ENCODE measurements at places on chromosomes 5 and 9.

DNA sequence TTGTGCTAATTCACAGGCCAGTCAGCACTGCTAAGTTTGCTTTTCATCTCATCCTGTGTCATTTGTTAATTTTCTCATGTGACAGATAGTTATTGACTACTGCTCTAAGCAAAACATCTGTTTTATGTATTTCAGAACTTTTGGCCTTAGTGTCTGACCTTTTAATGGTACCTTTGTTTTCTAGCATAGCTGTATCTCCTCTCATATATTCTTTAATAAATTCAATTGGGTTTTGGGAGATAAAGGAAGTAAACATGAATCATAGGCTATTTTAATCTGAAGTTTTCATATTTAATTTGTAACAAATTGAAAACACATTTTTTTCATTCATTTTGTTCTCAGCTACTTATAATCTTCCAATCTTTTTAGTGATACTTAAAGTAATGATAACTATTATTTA is 13.1 kb downstream of the NDUFAF2 start:
- no peak for DNase-seq

GRCh38 chr9:9061627-9062026 is 1262.0 kb upstream of the DMAC1 start:
- DNase-seq = no peak

GRCh38 chr5:153959134-153959957 is 79.4 kb downstream of the FAM114A2 start:
- DNase-seq = peak; percentile 73

DNA sequence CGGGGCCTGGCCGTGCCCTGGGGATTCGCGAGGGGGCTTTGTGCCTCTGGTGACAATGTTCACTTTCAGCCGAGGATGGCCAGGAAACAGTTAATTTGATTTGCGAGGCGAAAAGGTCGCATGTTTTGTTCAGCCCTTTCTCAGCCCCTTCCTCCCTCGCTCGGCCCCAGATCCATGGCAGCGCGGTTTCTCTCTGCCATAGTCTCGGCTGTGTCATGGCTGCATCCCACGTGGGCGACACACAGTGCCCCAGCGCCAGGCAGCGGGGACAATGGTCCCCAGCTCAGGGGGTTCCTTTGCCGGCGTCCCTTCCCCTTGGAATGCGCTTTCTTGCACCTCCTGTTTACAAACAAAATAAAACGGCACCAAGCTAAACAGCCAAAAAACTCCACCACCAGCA is 370.3 kb upstream of the IRX2 start:
- DNase-seq = no peak

GRCh38 chr9:83714329-83714728 is 6.6 kb upstream of the UBQLN1 start:
- DNase-seq = no peak

- no peak for DNase-seq
Measured at GRCh38 chr9:69916950-69917349, 96.3 kb downstream of the CFAP95 start.

- DNase-seq = no peak
Measured at GRCh38 chr9:131598121-131598520, 52.8 kb downstream of the PRRT1B start.

GRCh38 chr5:178232124-178232919 is at the start of gene PHYKPL:
PHYKPL (minus strand) TSS chr5:178232802; CDS start chr5:178232550, 252 bp downstream.
- DNase-seq = peak; percentile 63

- DNase-seq = no peak
Measured at GRCh38 chr9:34686231-34686630, 4.8 kb downstream of the CCL19 start.

DNA sequence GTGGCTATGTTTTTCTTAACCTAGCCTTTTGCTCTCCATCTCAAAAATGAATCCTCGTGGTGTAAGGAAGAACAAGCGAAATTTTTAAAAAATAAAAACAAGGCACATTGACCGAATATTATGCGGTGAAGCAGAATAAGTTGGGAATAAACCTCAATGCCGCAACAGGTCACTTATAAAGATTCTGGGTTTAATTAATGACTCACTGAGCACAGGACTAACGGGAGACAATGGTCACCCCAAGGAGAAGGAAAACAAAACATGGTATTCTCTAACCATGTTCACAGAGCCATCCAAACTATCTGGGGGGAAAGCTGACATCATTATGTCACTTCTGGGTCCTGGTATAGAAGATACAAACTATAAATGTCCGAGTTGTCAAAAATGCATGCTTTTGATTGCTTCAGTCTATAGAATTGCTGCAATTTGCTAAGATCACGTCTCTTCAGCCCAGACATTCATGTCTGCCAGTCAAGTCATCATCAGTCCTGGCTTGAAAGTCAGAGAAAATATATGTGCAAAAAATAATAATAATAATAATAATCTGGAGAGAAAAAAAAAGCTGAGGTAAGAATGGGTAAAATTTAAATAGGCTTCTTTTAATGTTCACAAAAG is 280.6 kb downstream of the NR2F1-AS1 start:
- DNase-seq = no peak

DNA sequence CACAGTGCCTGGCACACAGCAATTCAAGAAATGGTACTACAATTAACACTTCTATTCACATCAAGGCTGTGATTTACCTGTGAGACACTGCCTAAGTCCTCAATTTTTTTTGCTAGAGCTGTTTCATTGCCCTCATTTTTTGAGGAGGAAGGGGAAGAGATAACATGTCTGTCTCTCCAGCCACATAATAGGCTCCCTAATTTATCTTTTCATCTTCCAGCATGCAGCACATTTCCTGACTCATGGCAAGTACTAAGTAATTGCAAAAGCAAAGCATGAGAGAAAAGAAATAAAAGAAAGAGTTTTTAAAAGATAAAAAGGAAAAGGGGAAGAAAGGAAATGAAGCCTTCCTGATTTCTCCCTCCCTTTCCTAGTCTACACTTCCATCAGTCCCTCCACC is 26.9 kb upstream of the RNF38 start:
- no peak for DNase-seq

GRCh38 chr9:122320413-122320881 is 50.4 kb upstream of the PTGS1 start:
- DNase-seq = no peak

DNA sequence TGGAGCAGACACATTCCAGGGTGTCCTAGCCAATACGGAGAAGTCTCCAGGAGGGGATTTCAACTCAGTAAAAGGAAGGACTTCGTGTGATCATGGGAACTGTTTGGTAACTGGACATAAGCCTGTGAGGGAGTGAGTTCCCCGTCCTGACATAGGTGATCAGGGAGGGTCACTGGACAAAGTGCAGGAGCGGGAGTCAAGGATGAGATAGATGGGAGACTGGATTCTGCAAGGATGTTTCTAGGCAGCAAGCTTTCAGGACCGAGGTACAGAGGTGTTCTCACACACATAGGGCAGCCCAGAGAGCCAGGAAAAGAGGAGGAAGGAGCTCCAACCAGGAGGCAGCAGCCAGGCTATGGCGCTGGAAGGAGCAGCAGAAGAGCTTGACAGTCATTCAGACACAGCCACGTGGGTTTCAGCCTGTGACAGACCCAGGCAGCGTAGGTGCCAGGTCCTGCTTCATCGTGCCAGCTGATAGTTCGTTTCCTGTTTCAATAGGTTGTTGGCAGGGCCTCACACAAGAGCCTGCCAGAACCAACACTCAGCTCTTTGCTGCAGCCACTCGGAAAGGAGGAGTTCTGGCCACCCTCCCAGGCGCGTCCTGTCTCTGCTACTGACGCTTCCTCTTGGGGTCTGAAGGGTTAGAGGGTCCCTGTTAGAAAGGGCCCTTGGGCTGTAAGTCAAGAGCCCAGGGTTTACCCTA is 84.1 kb downstream of the AMBP start:
- DNase-seq = no peak

- no peak for DNase-seq
Measured at GRCh38 chr5:60820593-60821487, 23.2 kb downstream of the ELOVL7 start.

GRCh38 chr5:59445741-59446140 is 447.8 kb downstream of the PDE4D start:
- DNase-seq = peak; percentile 81

- no peak for DNase-seq
Measured at GRCh38 chr5:32504989-32505596, 60.6 kb upstream of the ZFR start.

DNA sequence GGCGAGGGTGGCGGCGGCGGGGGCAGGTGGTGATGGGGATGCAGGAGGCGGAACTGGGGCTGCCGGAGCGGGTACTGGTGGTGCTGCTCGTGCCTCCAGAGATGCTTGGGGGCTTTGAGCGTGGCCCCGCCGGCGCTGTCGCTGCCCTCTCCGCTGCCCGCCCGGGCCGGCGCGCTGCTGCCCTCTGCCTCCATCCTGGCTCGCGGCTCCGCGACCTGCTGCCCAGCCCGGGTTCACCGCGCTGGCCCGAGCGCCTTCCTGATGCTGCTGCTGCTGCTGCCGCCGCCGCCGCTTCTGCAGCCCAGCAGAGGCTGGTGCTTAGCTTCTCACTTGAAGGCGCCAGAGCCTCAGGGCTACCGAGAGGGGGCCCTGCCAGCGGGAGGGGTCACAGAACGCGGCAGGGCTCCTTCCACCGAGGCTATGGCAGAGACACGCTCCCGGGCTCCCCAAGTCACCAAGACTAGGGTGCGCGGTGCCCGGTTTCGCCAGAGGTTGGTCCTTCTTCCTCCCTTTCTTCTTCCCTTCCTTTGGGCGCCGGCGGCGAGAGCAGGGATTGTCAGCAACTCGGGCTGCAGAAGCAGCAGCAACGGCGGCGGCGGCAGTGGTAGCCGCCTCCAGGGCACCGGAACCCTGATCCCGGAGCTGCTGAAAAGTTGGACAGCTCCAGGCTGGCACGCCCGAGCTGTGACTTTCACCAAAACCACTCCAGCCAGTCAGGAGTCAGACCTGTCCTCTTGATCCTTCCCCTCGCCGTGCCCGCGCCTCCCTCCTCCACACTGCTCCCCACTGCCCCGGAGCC is at the start of gene PDE4D:
Gene PDE4D (minus strand): TSS at position 298 of the 799 bp plus-strand sequence.
- peak; percentile 69 for DNase-seq

- DNase-seq = no peak
Measured at GRCh38 chr9:107624234-107624948, 134.8 kb upstream of the KLF4 start.

DNA sequence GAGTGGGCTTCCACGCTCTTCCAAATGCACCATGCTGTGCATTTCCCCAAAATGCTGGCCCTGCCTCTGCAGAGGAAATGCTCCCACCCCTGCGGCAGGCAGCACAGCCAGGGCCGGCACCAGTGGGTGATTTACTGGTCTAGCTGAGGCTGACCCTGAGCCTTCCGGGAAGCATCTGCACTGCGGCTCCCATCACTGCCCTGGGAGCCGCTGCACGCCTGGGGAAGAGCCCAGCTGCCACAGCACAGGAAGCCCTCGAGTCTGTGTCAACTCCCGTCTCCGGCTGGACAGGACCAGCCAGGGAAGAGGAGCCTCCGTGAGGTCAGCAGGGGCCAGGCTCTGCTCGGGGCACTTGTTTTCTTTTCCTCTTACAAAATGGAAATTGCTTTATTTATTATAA is 25.1 kb upstream of the EEIG1 start:
- DNase-seq = no peak

DNA sequence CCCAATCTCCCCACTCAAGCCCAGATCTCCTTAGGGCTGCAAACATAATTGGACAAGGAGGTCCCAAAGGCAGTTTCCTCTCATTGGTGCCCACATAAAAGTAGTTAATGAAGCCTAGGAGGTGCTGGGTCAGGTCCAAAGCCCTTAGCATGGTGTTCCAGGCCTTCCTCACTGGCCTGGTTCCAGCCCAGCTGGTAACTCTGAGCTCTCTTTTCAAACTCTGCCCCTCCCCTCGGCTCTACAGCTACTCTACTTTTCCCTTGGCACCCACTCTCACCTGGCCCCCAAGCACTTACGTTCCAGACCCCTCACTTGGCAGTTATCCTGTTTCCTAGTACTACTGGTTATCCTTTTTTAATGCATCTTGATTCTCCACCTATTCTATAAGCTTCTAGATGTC is 9.9 kb downstream of the SEPTIN8 start:
- no peak for DNase-seq

DNA sequence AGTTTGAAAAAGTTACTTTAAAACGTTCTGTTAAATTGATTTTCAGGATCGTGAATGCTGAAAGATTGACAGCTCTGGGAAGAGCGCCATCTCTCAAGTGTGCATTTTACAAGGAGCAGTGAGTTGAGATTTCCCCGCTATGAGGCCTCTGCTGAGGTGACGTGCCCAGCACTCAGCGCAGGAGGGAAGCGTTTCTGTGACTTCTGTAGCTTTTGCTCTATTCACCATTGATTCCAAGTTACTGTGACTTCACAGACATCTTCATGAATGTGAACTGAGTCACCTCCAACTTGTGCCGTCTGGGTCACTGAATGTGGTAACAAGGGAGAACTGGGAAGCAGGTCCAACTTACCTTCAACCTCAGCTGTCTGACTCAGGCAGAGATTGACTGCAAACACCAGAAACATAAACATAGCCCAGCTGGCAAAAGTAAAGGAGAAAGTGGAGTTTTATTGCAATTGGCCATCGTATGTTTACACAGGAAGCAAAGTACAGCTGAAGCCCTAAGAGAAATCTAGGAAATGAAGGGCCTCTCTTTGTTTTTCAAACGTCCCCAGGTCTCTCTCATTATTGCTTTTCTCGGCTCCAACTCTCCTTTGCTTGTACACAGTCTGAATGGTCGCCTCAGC is 428.8 kb upstream of the CLINT1 start:
- DNase-seq = no peak

- DNase-seq = no peak
Measured at GRCh38 chr9:34684816-34685215, 6.3 kb downstream of the CCL19 start.

GRCh38 chr9:94821098-94821887 is 94.8 kb downstream of the AOPEP start:
- DNase-seq = no peak

DNA sequence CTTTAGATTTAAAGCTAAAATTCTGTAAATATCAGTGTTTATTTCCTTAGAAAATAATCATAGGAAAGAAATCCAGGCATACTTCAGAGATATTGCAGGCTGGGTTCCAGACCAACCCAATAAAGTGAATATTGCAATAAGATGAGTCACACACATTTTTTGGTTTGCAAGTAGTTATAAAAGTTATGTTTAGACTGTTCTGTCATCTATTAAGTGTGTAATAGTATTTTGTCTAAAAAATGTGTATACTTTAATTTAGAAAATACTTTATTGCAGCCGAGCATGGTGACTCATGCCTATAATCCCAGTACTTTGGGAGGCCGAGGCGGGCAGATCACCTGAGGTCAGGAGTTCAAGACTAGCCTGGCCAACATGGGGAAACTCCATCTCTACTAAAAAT is 6.9 kb upstream of the RIC1 start:
- no peak for DNase-seq

- DNase-seq = no peak
Measured at GRCh38 chr5:82466986-82467561, 188.9 kb upstream of the RPS23 start.

- DNase-seq = no peak
Measured at GRCh38 chr9:134546746-134547145, 94.9 kb upstream of the COL5A1 start.

GRCh38 chr9:13485068-13485596 is 205.6 kb upstream of the MPDZ start:
- peak; percentile 19 for DNase-seq

- no peak for DNase-seq
Measured at GRCh38 chr9:6782981-6783380, 25.2 kb downstream of the KDM4C start.

Measured in ACHN (cell line).